Glutamatergic neuron (in vitro differentiated cells): ENCODE measurements at places on chromosomes 12 and 14.

DNA sequence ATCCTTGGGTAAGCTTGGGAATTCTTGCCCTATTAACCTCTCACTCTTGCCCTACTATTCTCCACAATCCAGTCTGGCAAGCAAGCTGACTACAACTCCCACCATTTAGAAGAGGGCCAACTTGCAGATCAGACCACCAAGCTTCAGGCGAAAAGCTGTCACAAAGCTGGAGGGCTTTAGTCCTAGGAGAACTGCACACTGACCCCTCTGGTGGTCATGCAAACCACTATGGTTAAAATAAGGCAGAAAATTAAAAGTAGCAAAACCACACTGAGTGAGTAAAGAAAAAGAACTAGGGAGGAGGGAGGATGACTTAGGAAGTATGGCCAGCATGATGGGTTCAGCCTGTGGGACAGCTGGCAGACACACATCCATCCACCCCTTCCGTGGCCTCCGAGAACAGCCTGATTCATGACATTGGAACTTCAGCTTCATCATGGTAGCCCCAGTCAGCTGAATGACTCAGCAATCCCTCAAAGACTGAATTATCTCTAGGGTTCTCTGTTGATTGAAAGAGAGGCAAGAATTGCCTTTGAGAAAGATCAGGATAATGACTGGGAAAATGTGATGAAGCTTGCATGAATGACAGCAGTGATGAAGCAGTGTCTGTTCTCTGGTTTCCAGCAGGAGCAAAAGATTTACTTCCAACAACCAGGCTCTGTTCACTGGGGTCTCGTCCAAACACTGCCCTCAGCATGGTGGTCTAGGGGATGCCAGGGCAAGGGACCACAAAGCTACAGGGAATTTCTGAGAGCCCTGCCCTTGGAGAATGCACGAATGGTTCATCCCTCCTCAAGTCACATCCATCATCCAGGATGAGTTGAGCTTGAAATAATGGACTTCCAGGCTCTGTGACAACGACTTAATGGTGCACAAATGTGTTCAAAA is 24.4 kb downstream of the PITPNM2 start:
- no peak for DNase-seq

- DNase-seq, result no peak
Measured at GRCh38 chr12:74456431-74456830, 81.2 kb upstream of the ATXN7L3B start.

- no peak for DNase-seq
Measured at GRCh38 chr14:89158701-89159100, 258.3 kb downstream of the FOXN3 start.

DNA sequence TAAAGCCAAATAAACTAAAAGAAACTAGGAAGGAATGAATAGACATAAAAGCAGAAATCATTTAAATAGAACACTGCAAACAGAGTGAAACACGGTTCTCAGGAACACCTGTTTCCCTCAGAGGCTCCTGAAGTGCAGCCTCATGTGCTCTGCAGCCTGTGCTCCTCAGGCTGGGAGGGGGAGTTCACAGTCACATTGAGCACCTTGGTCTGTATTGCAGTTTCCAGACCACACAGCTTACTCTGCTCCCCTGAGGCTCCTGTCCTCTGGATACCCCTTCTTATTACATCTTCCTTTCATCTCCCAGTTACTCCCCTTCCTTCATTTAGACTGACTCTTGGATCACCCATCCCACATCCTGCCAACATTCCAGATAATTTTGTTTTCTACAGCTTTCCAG is 49.7 kb upstream of the DCD start:
- no peak for DNase-seq

- DNase-seq, result no peak
Measured at GRCh38 chr14:102317564-102318248, 1.8 kb upstream of the ZNF839 start.
